HT-29 (cell line): ENCODE measurements at places on chromosomes 2 and 18. TPM values are rescaled to one million over a fixed set of nuclear protein-coding genes. Genes with fewer than 3 reads are reported as not detected.

GNAL gene
- 0.13 and 0.23 TPM in 2 replicates for total RNA-seq

PLGLB2 gene
- total RNA-seq: not detected in 2 replicates

B4GALT6 gene
- 0.68 and 2.3 TPM in 2 replicates for total RNA-seq

RSAD2 gene
- 0.78 and 1.6 TPM in 2 replicates for total RNA-seq

PPIG gene
- 15.4 and 20.7 TPM in 2 replicates for total RNA-seq

ANKRD23 gene
- total RNA-seq: 3.5 and 4.1 TPM in 2 replicates

VWA3B gene
- not detected in 2 replicates for total RNA-seq

TSPYL6 gene
- 0.13 TPM in 1 of 2 replicates, not detected in the other for total RNA-seq

UGT1A5 gene
- 3.1 and 3.5 TPM in 2 replicates for total RNA-seq

LOXHD1 gene
- not detected in 2 replicates for total RNA-seq

DOK6 gene
- total RNA-seq: not detected in 2 replicates

FOXD4L1 gene
- total RNA-seq: not detected in 2 replicates

TNFAIP6 gene
- not detected in 2 replicates for total RNA-seq

COL5A2 gene
- total RNA-seq: 0.21 TPM in 1 of 2 replicates, not detected in the other

KLHL30 gene
- total RNA-seq: 1.1 and 1.7 TPM in 2 replicates

EVX2 gene
- 0.03 TPM in 1 of 2 replicates, not detected in the other for total RNA-seq

AOX1 gene
- not detected in 2 replicates for total RNA-seq

M1AP gene
- not detected in 2 replicates for total RNA-seq

- DNase-seq: no peak
Measured at GRCh38 chr2:37500031-37500430, 155.6 kb downstream of the QPCT start.

DNA sequence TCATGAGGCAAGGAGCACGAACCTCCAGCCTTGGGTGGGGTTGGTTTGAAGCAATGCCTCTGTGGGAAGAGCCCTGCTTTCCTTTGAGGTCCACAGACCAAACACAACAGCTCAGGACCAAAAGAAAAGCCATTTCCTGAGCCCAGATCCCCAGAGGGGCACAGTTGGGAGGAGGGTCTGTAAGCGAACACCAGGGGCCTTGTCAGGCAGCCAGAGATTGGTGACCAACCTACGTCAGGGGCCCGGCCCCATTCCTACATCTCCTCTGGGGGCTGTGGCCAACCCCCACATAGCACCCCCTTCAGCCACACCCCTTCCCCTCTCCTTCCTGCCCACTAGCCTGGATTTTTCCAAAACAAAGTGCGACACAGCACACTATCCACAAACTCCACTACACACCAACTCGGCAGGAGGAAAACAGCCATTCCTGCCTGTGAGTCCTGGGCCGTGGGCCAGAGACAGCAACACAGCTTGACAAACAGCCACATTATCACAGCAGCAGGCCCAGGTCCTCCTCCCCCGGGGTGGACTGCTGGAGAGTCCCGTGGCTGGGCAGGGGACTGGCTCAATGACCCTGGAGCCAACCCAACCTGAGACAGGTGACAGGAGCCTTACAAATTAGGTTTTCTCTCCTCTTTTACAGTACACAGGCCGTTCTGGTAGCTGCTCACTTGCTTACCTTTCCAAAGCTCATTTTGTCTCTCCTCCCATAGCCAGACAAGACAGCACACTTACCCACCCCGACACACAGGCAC is 98.8 kb downstream of the TNS1 start:
- DNase-seq: no peak

DNA sequence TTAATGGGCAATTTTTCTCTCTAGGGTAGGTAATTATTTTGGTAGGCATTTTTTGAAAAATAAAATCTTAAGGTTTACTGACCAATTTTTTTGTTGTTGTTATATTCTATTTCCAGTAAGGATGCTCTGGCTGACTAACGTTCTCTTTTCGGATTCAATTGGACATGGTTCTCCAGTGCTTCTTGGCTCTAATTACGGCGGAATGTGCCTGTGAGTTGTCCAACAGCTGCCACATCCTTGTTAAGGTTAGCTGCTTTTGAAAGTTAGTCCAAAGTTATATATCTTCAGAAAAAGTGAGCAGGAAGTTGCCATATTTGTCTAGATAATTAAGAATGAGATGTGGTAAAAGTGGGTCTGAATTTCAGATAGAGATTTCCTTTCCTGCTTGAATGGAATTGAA is 45.8 kb upstream of the SMIM21 start:
- no peak for DNase-seq

DNA sequence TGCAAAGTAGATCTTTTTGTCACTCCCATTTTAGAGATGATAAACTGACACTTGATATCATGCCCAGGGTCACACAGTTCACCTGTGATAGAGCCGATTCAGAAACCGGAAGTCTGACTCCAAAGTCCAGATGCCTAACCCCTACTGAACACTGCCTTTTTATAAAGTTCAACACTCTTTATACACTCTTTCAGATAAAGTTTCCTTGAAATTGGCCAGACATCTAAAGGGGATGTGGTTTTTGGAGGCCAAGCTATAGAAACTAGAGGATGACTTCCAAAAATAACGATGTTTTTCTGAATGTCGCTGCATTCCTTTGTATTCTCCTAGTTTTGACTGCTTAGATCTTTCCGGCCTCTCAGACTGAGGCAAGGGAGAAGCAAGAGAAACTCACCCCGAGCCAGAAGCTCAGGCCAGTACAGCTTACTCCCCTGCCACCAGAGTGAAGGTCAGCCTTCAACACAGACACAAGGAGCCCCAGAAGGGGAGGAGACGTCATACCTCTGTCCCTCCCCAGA is 61.8 kb downstream of the NRP2 start:
- DNase-seq: no peak

- no peak for DNase-seq
Measured at GRCh38 chr2:193980599-193980998, 1676.4 kb upstream of the SLC39A10 start.

- DNase-seq: no peak
Measured at GRCh38 chr2:124025171-124025580, at the start of gene CNTNAP5. CNTNAP5 (plus strand) TSS chr2:124025287; CDS start chr2:124025651, 364 bp downstream.

GRCh38 chr18:51066273-51066672 is 36.3 kb downstream of the SMAD4 start:
- no peak for DNase-seq

DNA sequence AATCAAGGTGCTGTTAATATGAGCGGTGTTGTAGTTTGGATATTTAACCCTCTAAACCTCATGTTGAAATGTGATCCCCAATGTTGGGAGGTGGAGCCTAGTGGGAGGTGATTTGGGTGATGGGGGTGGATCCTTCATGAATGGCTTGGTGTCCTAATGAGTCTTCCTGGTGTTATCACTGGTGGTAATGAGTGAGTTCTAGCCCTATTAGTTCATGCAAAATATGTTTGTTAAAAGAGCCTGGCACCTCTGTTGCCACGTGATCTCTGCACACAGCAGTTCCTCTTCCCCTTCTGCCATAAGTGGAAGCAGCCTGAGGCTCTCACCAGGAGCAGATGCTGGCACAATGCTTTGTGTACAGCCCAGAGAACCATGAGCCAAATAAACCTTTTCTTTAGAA is 158.4 kb downstream of the FMNL2 start:
- DNase-seq: no peak

- peak; percentile 88 for DNase-seq
Measured at GRCh38 chr18:11005528-11005927, 143.8 kb downstream of the PIEZO2 start.

DNA sequence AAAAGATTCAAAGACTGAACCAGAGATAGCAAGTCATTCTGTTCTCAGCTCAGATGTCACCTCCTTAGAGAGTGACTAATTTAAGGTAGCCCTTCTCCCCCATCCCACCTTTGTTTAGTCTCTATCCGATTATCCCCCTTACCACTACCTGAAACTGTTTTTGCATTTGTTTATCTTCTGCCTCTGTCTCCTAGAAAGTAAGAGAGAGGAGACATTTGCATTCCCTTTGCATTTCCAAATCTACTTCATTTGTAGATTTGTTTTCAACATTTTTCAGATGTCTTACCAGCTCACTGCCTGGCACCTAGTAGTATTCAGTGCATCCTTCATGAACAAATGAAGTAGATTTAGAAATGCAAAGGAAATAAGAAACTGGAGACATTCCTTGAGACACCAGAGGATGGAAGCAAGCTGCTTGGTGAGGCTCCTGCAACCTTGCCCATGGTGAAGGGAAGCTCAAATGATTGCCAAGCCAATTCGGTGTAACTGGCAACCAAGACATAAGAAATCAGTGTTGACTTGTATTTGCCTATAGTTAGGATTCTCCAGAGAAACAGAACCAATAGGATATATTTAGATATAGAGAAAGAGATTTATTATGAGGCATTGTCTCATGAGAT is 385.7 kb downstream of the STK39 start:
- no peak for DNase-seq

DNA sequence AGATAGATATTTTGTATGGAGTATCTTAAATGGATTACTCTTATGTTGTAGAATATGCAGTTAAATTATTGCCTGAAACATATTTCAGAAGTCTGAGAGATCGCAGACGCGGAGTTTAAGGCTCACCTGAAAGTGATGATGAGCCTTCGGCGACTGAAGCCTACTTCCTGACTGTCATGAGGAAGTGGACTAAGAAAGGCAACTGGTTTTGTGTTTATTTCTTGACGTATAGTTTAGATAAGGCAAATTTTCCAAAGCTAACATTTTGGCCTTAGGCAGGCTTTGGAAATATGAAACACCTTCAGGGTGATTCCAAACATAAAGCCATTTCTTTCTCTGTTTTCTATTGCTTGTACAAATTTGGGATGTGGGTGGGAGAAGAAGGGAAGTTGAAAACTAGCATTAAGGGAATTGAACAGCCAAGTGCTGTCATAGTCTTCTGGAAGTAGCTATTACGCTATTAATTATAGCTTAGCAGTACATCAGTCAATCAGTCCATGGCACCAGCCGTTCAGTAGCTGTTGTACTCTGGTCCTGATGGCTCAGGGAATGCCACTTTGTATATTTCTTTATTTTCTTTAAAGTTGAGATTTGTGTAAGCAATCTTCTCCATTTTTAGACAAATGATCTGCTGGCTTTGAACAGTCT is 1.5 kb downstream of the GRHL1 start:
- DNase-seq: no peak

DNA sequence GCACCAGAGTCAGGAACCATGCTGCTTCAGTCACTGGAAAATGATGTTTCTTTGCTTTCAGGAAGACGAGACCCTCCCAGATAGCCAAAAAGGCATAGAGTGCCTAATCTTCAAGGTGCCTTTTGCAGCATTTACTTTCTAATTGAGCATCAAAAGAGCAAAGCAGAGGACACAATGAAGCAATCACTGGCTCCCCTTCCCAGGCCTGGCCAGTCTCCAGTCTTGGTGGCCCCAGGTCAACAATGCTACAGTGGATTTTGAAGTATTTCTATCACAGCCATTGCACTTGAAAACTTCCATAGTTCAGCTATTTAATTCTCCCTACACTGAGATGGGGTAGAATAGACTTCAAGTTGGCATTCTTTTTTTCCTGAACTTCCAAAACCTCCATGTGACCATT is 15.4 kb downstream of the ZBTB7C start:
- DNase-seq: no peak

- DNase-seq: no peak
Measured at GRCh38 chr2:39266139-39266805, 22.5 kb upstream of the CDKL4 start.

GRCh38 chr2:43879261-43879660 is 40.5 kb downstream of the ABCG8 start:
- DNase-seq: no peak

GRCh38 chr2:18520451-18521425 is 39.7 kb downstream of the RDH14 start:
- DNase-seq: peak; percentile 84

DNA sequence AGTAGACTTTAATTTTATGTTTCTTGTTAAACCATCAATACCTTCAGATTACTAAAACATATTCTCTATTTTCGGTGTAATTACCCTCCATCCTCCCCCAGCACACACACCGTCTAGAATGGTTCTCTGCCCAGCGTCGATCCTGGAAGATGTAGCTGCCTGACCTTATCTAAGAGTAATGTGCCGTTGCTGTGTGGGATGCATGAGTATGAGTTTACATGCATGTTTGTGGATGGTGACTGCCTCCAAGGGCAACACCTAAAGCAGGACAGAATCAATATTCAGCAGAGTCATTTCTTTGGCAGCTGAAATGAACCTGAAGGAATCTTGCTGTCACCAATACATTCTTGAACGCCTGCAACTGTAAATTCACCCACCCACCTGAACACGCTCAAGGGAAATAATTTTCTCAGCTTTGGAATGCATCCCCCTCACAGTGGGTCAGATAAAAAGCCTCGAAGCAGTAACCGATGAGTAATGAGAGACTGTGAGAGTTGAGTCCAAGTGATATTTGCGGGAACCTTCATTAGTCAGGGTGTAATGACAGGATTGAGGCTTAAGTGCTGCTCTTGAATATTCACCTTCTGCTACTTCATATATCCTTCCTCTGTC is 155.8 kb upstream of the RND3 start:
- no peak for DNase-seq

- no peak for DNase-seq
Measured at GRCh38 chr18:12507007-12507406, 99.3 kb downstream of the PRELID3A start.

- no peak for DNase-seq
Measured at GRCh38 chr2:207126724-207127308, 38.9 kb downstream of the KLF7 start.

GRCh38 chr18:31301201-31301655 is 16.7 kb upstream of the DSG1 start:
- DNase-seq: no peak

GRCh38 chr18:23235860-23236259 is 100.6 kb downstream of the CABLES1 start:
- no peak for DNase-seq

- DNase-seq: peak; percentile 71
Measured at GRCh38 chr2:36357847-36358659, 2.5 kb downstream of the CRIM1 start.

GRCh38 chr2:14903709-14904374 is 271.3 kb downstream of the LRATD1 start:
- DNase-seq: peak; percentile 82

GRCh38 chr2:226423498-226423960 is 376.1 kb downstream of the IRS1 start:
- DNase-seq: peak; percentile 56

- no peak for DNase-seq
Measured at GRCh38 chr2:236103981-236104380, 64.2 kb downstream of the GBX2 start.

- DNase-seq: no peak
Measured at GRCh38 chr2:95004711-95005110, 20.8 kb upstream of the MAL start.
